Stimulated activated CD4-positive, alpha-beta T cell treated with anti-CD3 and anti-CD28 coated beads, Interleukin-1b, Interleukin-23, amount 100 ng/mL, for 48 hours (primary cell): ENCODE measurements at places on chromosomes 11 and 22.

- no peak for DNase-seq
Observed at GRCh38 chr11:128546916-128547315, 40.4 kb downstream of the ETS1 start.

DNA sequence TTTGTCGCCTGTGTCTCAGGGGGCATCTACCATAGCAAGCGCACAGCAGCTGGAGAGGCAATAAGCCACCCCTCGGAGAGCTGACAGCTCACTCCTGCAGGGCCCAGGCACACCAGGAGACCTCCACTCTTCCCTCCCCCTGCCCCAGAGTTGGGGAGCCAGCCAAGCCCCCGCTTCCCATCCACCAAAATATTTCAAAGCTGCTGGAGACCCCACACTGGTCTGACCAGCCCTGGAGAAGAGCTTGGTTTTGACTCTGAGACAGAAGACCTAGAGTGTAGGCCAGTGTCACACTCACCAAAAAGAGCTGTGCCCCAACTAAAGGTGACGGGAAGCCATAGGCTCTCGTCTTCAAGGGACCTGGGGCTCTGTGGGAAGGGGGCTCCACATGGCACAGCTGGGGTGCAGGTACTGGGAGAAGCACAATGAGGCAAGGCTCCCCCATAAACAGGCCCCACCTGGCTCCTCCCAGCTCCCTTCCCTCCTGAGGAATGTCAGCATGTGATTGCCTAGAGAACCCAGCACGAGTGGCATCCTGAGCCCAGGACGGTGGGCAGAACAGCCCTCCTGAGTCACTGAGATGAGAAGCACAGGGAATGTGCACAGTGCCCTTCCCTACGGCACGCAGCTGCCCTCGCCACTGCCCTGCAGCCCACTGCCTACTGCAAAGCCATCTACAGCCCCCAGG, 5.8 kb upstream of the GNAZ start:
- DNase-seq = no peak

GRCh38 chr11:76140912-76141574, 65.3 kb downstream of the WNT11 start:
- no peak for DNase-seq

- no peak for DNase-seq
Observed at GRCh38 chr11:118071416-118072030, 5.4 kb upstream of the TMPRSS4 start.

GRCh38 chr11:127119356-127119755, 118.8 kb upstream of the KIRREL3 start:
- DNase-seq = no peak

DNA sequence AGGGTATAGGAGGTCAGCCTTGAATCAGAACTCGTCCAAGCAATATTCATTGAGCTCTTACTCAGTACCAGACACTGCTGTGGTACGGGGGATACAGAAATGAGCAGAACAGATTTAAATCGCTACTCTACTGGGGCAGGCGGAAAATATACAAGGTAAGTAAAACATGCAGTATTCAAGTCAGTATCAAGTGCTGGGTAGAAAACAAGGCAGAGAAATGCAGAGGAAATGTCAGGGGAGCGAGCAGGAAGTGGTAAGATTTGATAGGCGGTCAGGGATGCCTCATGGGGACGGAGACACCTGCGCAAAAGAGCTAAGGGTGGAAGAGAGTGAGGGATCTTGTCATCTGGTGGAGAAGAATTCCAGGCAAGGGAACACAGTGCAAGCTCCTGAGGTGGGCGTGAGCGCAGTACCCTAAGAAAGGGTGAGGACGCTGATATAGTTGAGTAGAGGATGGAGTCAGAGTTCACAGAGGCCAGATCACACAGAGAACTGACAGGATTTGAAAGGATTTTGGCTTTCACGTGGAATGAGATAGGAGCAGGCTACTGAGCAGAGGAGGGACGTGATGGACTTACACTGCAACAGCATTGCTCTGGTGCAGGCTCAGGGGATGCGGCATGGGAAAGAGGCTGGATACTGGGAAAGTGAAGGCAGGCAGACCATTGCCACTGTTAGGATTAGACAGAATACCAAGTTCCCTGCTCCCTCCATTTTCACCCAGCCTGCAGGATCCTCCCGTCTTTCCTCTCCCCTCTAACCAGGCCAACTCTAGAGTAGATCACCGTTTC, 35.8 kb downstream of the SC5D start:
- DNase-seq = peak; percentile 16
